ENCODE measurements at places on chromosomes 2 and 18. TPM values are rescaled to one million over a fixed set of nuclear protein-coding genes. Genes with fewer than 3 reads are reported as not detected.

The MDH1B gene
- polyA plus RNA-seq: 3.8 TPM

The ERICH2 gene
- 9.6 TPM for polyA plus RNA-seq

The MYL12B gene
- 530 TPM for polyA plus RNA-seq

GRCh38 chr2:103003750-103004260 is 242.0 kb downstream of the TMEM182 start:
- no peak for DNase-seq

DNA sequence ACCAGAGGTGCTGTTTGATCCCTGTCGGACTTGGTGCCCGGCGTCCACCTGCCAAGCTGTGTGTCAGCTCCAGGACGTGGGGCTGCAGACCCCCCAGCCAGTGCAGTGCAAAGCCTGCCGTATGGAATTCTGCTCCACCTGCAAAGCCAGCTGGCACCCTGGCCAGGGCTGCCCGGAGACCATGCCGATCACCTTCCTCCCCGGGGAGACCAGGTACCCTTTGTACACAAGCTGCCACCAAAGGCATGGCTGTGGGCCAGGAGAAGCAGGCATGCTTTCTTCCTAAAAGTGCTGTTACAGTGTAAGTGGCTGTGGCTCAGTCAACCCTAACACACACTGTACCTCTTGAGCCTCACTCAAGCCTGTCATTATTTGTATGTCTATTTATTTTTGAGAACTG is 103.3 kb downstream of the RNF144A start:
- no peak for DNase-seq

- no peak for DNase-seq
Observed at GRCh38 chr18:23668731-23669130, 6.0 kb upstream of the ANKRD29 start.

- no peak for DNase-seq
Observed at GRCh38 chr2:193966590-193966989, 1690.4 kb upstream of the SLC39A10 start.

Measured in right lung (tissue), 10 donors.